Stimulated activated CD4-positive, alpha-beta T cell treated with anti-CD3 and anti-CD28 coated beads, Interleukin-15, amount 100 ng/mL, for 1 hour (primary cell): ENCODE measurements at places on chromosomes 6 and 20.

DNA sequence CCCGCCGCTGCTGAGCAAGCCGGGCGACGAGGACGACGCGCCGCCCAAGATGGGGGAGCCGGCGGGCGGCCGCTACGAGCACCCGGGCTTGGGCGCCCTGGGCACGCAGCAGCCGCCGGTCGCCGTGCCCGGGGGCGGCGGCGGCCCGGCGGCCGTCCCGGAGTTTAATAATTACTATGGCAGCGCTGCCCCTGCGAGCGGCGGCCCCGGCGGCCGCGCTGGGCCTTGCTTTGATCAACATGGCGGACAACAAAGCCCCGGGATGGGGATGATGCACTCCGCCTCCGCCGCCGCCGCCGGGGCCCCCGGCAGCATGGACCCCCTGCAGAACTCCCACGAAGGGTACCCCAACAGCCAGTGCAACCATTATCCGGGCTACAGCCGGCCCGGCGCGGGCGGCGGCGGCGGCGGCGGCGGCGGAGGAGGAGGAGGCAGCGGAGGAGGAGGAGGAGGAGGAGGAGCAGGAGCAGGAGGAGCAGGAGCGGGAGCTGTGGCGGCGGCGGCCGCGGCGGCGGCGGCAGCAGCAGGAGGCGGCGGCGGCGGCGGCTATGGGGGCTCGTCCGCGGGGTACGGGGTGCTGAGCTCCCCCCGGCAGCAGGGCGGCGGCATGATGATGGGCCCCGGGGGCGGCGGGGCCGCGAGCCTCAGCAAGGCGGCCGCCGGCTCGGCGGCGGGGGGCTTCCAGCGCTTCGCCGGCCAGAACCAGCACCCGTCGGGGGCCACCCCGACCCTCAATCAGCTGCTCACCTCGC is 1.5 kb downstream of the ARID1B start:
- DNase-seq: peak; percentile 23

GRCh38 chr6:164897523-164898235 is 411.7 kb downstream of the C6orf118 start:
- DNase-seq: no peak

GRCh38 chr6:56079751-56080540 is 167.4 kb downstream of the COL21A1 start:
- DNase-seq: no peak

- no peak for DNase-seq
Observed at GRCh38 chr20:12673352-12673751, 335.4 kb upstream of the SPTLC3 start.

GRCh38 chr6:96898241-96898851 is 655 bp upstream of the NDUFAF4 start:
- DNase-seq: no peak

- DNase-seq: no peak
Observed at GRCh38 chr20:56359212-56360132, 698 bp downstream of the FAM210B start.

GRCh38 chr6:157982102-157982562 is 469 bp downstream of the SYNJ2 start:
- peak; percentile 4 for DNase-seq

DNA sequence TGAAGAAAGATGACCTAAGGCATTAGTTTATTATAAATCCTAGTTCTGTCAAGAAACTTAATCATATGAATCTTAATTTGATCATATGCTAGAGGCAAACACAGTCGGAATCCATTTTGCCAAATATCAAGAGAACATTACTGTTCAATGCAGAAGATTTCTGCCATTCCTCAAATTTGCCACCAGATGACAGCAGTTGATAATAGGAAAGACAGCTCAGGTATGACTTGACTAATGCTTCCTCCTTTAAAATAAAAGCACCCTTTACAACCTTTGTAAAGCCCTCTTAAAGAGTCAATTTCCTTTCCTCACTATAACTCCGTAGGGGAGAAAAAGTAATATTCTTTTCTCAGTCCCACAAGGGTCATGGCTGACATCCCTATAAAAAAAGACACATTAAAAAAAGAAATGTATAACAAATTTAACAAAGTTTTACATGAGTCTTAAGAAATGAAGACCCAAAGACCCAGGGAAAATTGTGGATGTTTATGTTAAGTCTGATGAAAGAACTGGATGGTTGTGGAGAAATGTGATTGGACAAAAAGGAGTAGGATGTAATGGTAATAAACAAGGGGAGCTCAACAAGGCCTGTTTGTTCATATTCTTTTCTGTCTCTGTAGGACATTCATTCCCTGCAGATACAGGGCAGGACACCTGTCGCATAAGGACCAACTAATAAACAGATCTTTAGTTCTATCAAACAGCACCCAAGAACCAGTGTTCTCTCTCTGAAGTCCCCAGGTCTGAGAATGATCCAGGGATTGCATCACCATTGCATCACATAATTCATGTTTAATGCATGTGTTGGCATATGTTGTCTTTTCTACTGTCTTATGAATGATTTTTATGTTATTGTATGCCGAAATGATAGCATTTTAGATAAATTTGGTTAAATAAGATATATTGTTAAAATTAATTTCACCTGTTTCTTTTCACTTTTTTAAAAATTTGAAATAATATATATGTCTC is 23.0 kb upstream of the IL17A start:
- no peak for DNase-seq

DNA sequence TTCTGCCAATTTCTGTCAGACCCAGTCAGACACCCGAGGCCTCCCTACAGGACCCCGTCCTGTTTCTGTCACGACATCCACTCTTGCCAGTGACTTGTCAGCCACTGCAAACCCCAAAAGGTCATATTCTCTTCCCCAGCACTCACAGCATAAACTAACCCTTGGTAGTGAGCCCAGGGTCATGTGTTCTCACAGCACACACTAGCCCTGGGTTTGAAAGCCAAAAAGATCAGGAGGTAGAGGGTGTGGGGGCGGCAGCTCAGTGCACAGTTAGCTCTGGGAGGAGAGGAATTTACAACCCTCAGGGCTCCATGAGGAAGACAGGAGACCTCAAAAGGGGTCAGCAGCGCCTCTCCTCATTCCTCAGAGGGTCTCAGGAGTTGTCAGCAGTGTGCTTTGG is 9.9 kb upstream of the SNX9 start:
- no peak for DNase-seq

GRCh38 chr6:35710241-35710847 is 21.6 kb upstream of the FKBP5 start:
- no peak for DNase-seq

- no peak for DNase-seq
Observed at GRCh38 chr6:157859775-157860504, 36.9 kb downstream of the SNX9 start.

GRCh38 chr20:25066386-25066785 is 8.4 kb upstream of the ACSS1 start:
- no peak for DNase-seq

DNA sequence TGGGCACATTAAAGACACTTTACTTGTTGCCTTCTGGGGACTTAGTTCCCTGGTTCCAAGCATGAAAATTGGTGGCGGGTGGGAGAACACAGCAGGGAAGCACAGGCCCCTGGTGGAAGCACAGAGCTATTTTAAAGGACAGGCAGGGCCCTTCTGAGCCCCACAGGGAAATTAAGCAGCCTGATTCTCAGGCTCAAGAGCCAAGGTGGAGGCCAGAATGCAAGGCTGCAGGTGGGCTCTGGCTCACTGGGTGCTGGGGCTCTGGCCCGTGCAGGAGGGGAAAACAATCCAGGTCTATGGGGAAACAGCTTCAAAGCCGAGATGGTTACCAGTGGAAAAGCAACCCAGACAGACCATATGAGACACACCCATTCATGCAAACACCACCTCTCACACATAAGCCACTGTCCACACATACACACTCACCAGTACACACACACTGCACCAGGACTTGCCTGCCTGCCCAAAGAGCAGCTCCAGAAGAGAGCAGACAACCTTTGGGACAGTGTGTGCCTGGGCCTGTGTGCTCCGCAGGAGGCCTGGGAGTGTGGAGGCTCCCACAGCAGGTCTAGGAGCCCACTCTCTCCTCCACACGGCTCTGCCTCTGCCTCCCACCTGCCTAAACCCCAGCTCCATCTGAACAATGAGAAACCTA is 30.6 kb downstream of the TFEB start:
- DNase-seq: no peak
